ENCODE measurements at places on chromosomes 7 and 10.
A peak's percentile ranks its signal among the peaks of the same experiment; 100 is the strongest.

GRCh38 chr10:62027841-62028501 lies 126.5 kb downstream of the ARID5B start:
- no peak for DNase-seq

DNA sequence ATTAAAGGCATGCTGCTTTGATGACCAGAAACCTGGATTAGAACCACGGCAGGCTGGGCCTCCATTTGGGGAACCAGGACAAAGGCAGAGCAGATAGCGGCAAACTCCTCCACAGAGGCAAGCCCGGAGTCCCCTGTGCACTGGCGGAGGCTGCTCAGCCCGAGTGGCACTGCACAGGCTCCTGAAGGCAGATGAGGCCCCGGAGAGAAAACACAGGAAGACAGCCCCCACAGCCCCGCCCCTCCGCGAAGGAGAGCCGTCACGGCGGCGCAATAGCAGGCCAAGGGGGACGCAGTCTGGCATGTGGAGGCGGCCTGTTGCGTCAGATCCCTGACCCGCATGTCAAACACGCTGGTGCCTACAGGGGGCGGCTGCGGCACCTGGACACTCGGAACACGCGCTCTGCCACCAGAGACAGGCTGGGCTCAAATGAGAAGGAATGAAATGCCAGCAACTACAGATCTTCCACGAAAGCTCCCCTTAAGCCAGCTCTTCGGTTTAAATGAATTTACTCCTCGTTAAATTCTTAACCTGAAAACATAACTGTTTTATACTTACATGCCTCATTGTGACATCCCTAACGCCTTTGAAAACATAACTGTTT lies 128.5 kb downstream of the MAD1L1 start:
- DNase-seq: peak; percentile 74

GRCh38 chr7:130894909-130895750 lies 161.1 kb upstream of the KLF14 start:
- no peak for DNase-seq

DNA sequence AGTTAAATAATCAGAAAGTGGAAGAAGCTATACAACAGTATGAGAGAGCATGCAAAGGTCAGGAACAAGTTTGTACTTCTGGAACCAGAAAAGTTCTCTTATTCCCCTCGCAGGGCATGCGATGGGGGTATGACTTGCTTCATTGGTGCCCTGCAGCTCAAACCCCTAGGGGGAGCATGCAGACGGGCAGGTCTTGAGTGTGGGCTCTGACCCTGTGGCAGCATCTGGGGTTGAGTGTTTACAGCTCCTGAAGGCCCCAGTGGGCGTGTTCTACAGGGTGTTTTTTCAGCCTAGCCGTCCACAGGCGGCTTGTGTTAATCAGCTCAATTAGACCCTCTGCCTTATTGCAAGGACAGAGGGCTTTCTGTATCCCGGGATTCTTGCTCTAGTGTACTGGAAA lies 44.5 kb downstream of the KIF20B start:
- DNase-seq: no peak

GRCh38 chr10:58079461-58079860 lies 188.2 kb downstream of the IPMK start:
- DNase-seq: no peak

GRCh38 chr10:35328404-35329037 lies 7.8 kb upstream of the CCNY start:
- no peak for DNase-seq

DNA sequence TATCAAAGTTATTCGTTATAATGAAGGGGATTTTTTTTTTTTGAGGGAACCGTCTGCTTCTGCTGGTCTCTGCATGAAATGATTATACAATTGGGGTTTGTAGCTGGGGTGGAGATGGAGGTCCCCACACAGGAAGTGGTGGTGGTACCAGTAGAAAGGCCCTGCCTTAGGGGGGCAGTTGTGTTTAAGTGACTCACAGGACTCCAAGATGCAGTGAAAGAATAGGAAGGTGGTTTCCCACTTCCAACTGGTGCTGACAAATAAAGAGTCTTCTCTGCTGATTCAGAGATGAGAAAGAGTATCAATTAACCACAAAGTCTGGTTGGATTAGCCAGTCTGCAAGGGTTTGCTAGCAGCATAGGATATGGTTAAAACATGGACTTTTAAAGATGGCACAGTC lies 376.0 kb downstream of the SORCS3 start:
- DNase-seq: no peak

GRCh38 chr10:89454561-89455347 lies 40.4 kb downstream of the IFIT5 start:
- no peak for DNase-seq

- no peak for DNase-seq
These were observed 10.7 kb downstream of the TSPAN14 start for GRCh38 chr10:80464557-80465450.

DNA sequence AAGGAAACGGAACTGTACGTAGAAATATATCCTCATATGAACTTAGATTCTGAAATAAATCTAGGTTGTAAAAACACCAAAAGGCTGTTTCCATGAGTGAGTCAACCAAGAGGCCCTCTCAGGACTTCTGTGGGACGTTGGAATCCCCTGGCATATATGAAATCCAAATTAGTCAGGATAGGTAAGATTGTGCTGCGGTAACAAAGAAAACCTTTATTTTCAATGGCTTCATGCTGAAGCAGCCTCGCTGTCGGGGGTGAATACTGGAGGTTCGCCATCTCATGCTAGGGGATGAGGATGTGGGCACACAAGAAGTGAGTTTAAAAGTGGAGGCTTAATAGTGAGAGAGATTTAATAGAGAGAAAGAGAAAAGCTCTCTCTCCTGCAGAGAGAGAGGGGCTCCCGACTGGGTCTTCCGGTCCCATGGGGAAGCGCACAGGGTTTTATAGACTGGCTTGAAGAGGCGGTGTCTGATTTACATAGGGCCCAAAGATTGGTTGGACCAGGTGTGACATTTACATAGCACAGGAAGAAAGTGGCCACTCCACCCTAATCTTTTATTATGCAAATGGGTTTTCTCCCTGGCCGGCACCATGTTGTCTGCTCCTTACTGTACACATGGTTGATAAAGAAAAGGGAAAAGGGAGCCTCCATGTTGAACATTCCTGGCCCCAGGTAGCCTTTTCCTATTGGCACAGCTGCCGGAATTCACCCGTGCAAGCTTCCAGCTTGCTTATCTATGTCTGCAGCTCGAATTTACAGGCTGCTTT lies 52.3 kb upstream of the SEPHS1 start:
- DNase-seq: no peak

GRCh38 chr7:47649919-47650318 lies 68.0 kb upstream of the TNS3 start:
- DNase-seq: no peak

GRCh38 chr7:124412531-124412930 lies 353.1 kb downstream of the GPR37 start:
- no peak for DNase-seq

DNA sequence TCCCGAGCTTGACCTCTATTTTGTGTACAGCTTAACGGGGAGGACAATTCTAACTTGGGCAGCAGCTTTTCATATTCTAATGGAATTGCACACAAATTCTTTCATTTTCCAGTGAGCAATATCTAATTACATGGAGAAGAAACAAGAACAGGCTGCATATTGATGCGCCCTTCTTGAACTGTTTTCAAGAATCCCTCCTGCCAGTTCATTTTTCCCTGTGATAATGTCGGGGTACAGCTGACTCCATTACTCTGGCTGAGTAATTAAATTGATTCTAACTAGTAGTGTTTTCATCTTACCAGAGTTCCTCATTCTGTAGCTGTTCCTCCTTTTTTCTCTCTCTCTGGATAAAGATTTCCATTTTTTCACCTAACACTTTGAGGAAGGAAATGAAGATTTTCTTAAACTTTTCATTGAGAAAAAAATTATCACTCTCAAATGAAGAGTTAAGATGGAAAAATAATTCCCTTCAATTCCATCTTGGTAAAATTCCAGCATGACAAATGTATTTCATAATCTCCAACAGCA lies 190.9 kb downstream of the FANK1 start:
- DNase-seq: no peak

- no peak for DNase-seq
These were observed 64.3 kb upstream of the ANTXRL start for GRCh38 chr10:46222364-46222935.

- DNase-seq: no peak
These were observed 334.5 kb downstream of the SORCS1 start for GRCh38 chr10:106830006-106830405.

GRCh38 chr10:105706281-105707026 lies 1065.4 kb downstream of the SORCS3 start:
- no peak for DNase-seq

GRCh38 chr10:93445097-93445960 lies 36.8 kb downstream of the MYOF start:
- DNase-seq: no peak

GRCh38 chr7:99766484-99767099 lies 17.4 kb downstream of the CYP3A4 start:
- no peak for DNase-seq

GRCh38 chr10:87511526-87511925 lies 6.8 kb downstream of the MINPP1 start:
- DNase-seq: no peak

GRCh38 chr10:95964756-95965155 lies 57.0 kb downstream of the CC2D2B start:
- no peak for DNase-seq

GRCh38 chr7:148720472-148720871 lies 21.8 kb downstream of the CUL1 start:
- no peak for DNase-seq

- DNase-seq: no peak
These were observed 566.1 kb upstream of the NRP1 start for GRCh38 chr10:33900596-33900995.

DNA sequence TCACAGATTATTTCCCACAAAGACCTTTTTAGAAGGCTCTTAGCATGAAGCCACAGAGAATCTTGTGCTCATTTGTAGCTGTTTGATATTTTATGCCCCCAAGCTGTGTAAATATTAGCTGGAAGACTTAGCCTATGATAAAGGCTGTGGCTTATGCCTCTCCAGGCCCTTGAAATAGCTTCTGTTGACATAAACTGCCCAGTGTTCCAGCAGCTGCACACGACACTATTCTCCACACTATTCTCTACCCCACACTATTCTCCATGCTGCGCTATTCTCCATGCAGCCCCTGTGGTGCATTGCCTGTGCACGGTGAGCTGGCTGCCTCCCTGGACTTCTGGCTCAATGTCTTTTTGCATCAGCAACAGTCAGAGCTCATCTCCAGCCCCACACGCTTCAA lies 13.1 kb downstream of the DDC start:
- DNase-seq: no peak

GRCh38 chr10:89567576-89568245 lies 32.3 kb upstream of the SLC16A12 start:
- DNase-seq: no peak

DNA sequence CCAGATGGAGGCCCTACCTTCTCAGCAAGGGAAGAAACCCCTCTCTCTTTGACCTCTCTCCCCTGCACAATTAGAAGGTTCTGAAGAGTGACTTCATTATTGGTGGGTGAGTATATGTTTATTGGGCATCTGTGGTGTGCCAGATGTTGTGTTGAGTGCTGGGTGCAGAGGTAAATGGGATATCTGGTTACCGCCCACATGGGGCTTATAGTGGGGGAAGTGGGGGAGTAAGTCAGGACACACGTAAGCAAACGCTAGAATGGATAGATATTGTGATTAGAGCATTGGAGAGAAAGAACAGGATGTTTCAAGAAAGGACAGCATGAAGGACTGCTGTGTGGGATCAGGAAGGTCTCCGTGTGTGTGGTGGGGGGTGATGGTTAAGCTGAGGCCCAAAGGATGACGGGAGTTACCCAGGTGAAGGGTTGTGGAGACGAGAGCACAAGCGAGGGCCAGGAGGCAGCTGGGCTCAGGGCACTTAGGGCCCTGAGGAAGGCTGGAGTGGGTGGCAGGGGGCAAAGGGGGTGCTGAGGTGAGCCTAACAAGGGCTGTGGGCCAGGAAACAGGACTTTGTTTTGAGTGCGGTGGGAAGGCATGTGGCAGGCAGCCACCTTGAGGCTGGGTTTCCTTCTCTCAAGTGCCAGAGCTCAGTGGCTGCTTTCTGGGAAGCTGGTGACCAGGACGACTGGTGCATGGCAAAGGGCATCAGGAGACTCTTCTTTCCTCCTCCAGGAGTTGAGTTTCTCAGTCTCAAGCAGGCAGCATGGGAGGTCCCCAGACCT lies 299.9 kb downstream of the RPS24 start:
- DNase-seq: no peak

DNA sequence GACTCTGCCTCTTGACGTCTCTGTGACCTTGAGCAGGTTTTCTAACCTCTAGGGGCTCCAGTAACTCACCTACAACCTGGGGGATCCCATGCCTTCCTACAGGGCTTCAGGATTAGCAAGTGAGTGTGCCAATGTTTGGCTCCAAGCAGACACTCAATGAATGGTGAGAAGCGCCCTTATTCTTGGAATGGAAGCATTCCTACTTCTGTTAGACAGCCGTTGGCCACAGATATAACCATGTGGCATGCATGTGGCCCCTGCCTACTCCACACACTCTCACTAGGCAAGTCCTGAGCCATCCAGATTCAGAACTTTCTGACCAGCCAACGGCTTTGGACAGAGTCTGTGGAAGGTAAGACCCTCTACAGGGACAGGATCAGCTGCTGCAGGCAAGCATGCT lies 108.9 kb upstream of the LYZL2 start:
- no peak for DNase-seq

GRCh38 chr10:114714281-114714741 lies 56.2 kb upstream of the ABLIM1 start:
- DNase-seq: no peak

- DNase-seq: no peak
These were observed 252.6 kb downstream of the BAMBI start for GRCh38 chr10:28929942-28930341.

GRCh38 chr10:98673171-98673782 lies 226.5 kb upstream of the HPS1 start:
- DNase-seq: no peak

DNA sequence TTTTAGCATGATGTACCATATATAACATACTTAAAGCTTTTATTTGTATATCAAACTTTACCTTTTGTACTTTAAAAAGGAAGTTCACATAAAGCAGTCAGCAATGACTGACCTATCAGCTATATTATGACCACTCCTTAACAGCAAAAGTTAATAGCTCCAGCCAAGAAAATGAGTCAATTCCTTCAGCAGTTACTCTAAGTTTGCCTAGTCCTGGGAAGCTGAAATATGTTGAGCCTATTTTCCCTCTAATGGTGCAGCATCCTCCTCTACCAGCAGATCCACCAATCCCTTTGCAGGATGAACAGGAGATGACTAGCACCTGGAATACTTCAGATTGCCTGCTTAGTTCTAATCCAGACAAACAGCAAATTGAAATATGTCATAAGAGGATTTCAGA lies 64.2 kb downstream of the CUL2 start:
- no peak for DNase-seq

DNA sequence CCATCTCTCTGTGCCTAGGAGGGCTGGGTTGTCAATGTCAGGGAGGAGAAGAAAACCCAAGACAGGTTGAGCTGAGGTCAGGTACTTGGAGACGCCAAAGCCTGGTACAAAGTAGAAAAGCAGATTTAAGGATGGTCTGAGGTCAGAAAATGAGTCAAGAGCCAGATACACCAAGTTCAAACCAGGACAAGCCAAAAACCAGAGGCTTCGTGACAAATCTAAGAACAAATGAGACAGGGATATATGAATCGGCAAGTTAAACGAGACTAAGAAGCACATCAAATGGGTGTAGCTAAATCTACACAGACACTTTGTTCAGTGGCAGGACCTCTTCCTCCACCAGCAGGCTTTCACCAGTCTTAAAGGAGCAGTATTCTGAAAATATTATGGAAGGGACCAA lies 34.2 kb downstream of the C7orf33 start:
- DNase-seq: no peak

GRCh38 chr10:68235581-68235980 lies 3.7 kb upstream of the ATOH7 start:
- DNase-seq: no peak

- no peak for DNase-seq
These were observed 33.9 kb downstream of the MTPN start for GRCh38 chr7:135943134-135943879.
